CD14-positive monocyte (primary cell): ENCODE measurements at places on chromosomes 11 and 22.

DNA sequence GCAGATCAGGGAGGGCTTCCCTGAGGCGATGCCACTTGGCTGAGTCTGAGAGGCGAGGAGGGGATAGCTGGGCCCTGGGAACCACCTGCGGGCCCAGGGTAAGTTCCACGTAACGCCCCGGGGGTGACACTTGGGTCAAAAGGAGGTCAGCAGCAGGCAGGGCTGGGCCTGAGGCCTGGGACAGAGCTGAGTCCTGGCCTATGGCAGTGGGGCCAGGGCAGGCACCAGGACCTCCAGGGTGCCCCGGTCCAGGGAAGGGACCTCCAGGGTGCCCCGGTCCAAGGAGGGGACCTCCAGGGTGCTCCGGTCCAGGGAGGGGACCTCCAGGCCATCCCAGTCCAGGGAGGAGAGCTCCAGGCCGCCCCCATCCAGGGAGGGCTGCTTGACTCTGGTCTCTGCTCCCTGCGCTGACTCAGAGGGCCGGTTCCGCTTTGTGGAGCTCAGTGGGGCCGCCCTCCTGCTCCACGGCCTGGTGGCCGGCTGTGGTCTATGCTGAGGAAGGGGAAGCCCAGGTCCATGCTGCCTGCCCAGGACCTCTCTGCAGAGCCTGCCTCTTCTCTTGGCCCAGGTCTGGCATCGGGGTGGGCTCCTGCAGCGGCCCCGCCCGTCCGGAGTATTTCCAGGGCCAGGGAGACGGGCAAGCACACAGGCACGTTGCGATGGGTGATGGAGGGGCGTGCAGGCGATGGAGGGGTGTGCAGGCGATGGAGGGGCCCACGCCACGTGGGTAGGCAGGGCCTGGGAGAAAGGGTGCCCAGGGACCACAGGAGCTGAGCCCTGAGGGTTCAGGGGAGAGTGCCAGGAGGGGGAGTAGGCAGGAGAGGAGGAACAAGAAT is 19.5 kb upstream of the WNT7B start:
- no peaks in the 10 kb centered on the region for H3K27me3 ChIP-seq
- peak overlapping the region; percentile 98 for H3K27ac ChIP-seq
- no peak overlapping the region for H3K4me3 ChIP-seq
- no peaks in the 10 kb centered on the region for H3K36me3 ChIP-seq

DNA sequence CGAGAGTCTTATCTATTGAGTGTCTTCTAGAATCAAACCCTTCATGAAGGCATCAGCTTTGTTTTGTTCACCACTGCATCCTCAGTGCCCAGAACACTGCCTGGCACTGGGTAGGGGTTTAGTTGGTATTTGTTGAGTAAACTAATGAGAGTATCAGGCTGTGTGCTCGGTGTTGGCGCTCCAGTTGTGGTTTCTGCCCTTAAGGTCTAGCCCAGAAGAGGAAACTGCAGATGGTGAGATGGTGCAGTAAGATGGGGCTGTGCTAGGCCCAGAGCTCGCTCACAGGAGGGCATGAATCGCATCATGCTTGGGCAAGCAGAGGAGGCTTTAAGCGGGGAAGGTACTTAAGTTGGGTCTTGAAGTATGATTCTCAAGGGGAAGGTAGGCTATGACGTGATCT is 97.2 kb downstream of the FBXO7 start:
- H3K4me3 ChIP-seq = no peak overlapping the region
- H3K27me3 ChIP-seq = no peaks in the 10 kb centered on the region
- DNase-seq = no peak
- no peaks in the 10 kb centered on the region for H3K36me3 ChIP-seq

GRCh38 chr11:19426756-19427403 is 186.1 kb upstream of the E2F8 start:
- DNase-seq = no peak
- H3K36me3 ChIP-seq = no peaks in the 10 kb centered on the region
- H3K4me1 ChIP-seq = no peaks in the 10 kb centered on the region
- H3K27me3 ChIP-seq = no peaks in the 10 kb centered on the region
- H3K27ac ChIP-seq = no peak overlapping the region

- H3K4me1 ChIP-seq = no peaks in the 10 kb centered on the region
- no peaks in the 10 kb centered on the region for H3K36me3 ChIP-seq
- no peaks in the 10 kb centered on the region for H3K27me3 ChIP-seq
- H3K4me3 ChIP-seq = no peak overlapping the region
Measured at GRCh38 chr11:16093889-16094653, 262.3 kb downstream of the SOX6 start.

- no peak overlapping the region for H3K4me3 ChIP-seq
- no peaks in the 10 kb centered on the region for H3K4me1 ChIP-seq
- H3K36me3 ChIP-seq = peaks cover 29% of the 10 kb centered on the region
Measured at GRCh38 chr11:68160100-68160695, 39.0 kb upstream of the CHKA start.
